ENCODE measurements at places on chromosomes 5 and 9. TPM values are rescaled to one million over a fixed set of nuclear protein-coding genes. Genes with fewer than 3 reads are reported as not detected.

Gene TTC23L
- 0.59 TPM for total RNA-seq

DNA sequence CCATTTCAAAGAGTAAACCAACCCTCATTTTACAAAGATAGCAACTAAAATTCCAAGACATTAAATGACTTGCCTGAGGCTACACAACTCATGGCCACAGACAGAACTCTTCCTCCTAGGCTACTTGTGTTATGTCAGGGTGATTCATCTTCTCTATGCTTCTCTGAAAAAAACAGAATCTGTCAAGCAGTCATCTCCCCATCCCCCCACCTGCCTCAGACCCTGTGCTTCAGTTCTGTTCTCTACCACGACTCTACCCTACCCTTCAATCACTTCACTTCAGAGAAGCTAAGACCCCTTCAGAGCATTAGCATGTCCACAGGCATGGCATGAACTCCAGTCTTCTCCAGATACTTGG lies 277.7 kb upstream of the PTGER4 start:
- H3K4me3 ChIP-seq = no peak overlapping the region
- H3K36me3 ChIP-seq = no peaks in the 10 kb centered on the region
- peaks cover 39% of the 10 kb centered on the region for H3K4me1 ChIP-seq
- no peaks in the 10 kb centered on the region for H3K27me3 ChIP-seq
- H3K27ac ChIP-seq = peak overlapping the region; percentile 73

- H3K36me3 ChIP-seq = no peaks in the 10 kb centered on the region
- no peaks in the 10 kb centered on the region for H3K27me3 ChIP-seq
- H3K27ac ChIP-seq = no peak overlapping the region
- H3K4me3 ChIP-seq = no peak overlapping the region
- no peak for DNase-seq
Observed at GRCh38 chr5:88364991-88365390, 96.3 kb upstream of the TMEM161B start.

Gene CSF2
- total RNA-seq = not detected

GRCh38 chr5:2112173-2113025 lies 229.7 kb upstream of the IRX4 start:
- peaks cover 12% of the 10 kb centered on the region for H3K4me1 ChIP-seq
- H3K36me3 ChIP-seq = no peaks in the 10 kb centered on the region

Gene SPINK13
- not detected for total RNA-seq

GRCh38 chr5:169728418-169728817 lies 91.3 kb downstream of the DOCK2 start:
- no peaks in the 10 kb centered on the region for H3K36me3 ChIP-seq
- no peak for DNase-seq
- H3K27me3 ChIP-seq = no peaks in the 10 kb centered on the region
- no peak overlapping the region for H3K4me3 ChIP-seq

- no peaks in the 10 kb centered on the region for H3K36me3 ChIP-seq
- H3K4me3 ChIP-seq = no peak overlapping the region
- no peak for DNase-seq
- no peaks in the 10 kb centered on the region for H3K4me1 ChIP-seq
- H3K27ac ChIP-seq = no peak overlapping the region
- H3K27me3 ChIP-seq = no peaks in the 10 kb centered on the region
Observed at GRCh38 chr5:162638849-162639248, 571.3 kb downstream of the GABRG2 start.

DNA sequence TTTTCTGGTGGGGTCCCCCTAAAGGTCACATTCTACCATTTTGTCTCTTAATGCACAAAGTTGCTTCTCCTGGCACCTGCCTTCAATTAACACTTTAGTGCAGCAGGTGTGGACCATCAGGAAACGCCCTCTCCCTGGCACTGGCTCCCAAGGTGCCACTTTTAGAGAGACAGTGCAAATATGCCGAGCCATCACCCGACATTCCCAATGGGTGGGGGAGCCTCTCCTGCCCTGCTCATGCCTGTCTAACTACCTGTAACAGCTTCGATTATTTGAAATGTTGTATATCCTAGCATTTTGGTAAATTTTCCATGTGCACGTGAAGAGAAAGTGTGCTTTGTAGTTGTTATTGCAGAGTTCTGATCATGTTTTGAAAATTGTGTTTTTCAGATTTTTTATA lies 13.2 kb upstream of the LRRC14B start:
- no peak overlapping the region for H3K27ac ChIP-seq
- H3K36me3 ChIP-seq = peaks cover 2% of the 10 kb centered on the region
- no peak for DNase-seq
- peaks cover 3% of the 10 kb centered on the region for H3K4me1 ChIP-seq
- no peak overlapping the region for H3K4me3 ChIP-seq
